Stimulated activated CD4-positive, alpha-beta T cell treated with anti-CD3 and anti-CD28 coated beads, Interleukin-4, amount 100 ng/mL, for 48 hours (primary cell): ENCODE measurements at places on chromosomes 12 and 14.

DNA sequence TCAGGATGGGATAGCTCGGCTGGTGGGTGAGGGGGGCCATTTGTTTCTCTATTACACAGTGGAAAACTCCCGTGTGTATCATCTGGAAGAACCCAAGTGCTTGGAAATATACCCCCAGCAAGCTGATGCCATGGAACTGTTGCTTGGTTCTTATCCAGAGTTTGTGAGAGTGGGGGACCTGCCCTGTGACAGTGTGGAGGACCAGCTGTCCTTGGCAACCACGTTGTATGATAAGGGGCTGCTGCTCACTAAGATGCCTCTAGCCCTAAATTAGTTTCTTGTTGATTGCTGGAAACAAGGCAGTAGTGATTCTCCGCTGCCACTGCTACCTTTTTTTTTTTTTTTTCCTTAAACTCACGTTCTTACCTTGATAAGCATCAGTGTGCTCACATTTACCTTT, 1.9 kb downstream of the RIOX1 start:
- no peak for DNase-seq

DNA sequence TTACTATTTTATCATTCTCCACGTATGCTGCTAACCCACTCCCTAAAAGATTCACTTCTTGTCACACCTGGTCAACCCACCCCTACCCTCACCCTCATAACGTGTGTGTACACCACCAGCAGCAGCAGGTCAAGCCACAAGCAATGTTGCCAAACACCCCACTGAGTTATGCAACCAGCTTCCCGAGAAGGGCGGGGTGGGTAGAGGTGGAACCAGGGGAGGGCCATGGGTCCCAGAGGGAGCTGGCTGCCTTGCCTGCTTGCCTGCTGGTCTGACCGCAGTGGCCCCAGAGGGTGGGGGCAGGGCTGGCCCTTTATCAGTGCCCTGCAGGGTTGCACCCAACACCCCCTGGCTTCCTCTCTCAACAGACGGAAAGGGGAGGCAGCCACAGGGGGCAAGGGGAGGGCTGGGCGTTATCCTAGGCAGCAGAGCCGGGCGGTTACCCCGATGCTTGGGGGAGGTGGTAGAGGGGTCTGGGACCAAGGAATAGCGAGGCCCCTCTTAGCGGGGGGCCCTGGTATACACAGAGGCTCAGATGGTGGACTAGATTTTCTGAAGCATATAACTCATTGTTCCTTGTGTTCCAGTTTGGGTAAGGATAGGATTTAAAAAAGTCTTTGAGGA, 3.5 kb upstream of the NFE2 start:
- no peak for DNase-seq

DNA sequence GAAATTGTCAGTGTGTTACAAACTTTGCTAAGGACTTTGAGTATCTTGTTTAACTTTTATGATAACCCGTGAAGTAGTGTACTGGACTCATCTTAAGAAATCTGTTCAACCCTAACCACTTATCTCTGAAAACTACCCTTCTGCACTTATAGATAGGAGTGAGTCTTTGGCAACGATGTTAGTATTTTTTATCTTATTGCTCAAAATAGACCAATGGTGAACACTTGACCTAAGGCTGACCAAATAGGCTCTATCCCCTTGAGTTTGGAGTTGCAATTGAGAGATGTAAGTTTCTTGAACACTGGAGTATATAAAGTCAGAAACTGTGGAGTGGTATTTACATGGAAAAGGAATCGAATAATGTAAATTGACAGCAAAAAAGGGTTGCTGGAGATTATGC, 786.1 kb downstream of the TMTC2 start:
- DNase-seq: no peak

DNA sequence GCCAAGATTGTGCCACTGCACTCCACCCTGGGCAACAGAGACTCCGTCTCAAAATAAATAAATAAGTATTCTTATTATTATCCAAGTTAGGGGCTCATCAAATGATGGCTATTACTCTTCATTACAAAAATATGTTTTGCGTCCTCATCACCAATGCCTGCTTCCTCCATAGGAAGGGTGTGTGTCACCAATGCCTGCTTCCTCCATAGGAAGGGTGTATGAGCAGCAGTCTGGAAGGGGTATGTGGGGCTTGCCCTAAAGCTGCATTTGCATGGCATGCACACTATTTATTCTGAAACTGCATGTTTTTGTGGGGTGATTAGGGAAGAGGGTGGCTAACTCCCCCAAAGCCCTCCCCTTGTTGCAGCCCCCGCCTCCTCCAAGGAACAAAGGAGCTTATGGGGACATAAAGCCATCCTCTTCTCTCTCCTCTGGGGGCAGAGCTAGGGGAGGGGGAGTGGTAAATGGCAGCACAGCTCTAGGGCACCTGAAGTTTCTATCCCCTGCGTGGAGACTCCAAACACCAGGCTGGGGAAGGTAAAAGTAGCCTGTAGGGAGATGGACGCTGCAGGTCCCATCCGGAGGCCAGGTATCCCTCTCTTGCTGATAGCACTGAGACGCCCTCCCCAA, 1.3 kb downstream of the CAMKK2 start:
- peak; percentile 3 for DNase-seq

DNA sequence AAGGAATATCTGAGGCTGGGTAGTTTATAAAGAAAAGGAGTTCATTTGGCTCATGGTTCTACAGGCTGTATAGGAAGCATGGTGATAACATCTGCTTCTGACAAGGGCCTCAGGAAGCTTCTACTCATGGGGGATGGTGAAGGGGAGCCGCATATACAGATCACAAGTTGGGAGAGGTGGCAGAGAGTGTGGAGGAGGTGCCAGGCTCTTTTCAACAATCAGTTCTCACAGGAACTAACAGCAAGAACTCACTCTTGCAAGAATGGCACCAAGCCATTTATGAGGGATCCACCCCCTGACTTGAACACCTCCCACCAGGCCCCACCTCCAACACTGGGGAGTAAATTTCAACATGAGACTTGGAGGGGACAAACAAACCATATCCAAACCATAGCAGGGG, 3.5 kb upstream of the TSPAN11 start:
- no peak for DNase-seq

- no peak for DNase-seq
Observed at GRCh38 chr12:80200414-80200813, 101.1 kb downstream of the OTOGL start.

- DNase-seq: no peak
Observed at GRCh38 chr14:24232645-24233537, at the start of gene GMPR2. TSS of gene GMPR2 (plus strand) at chr14:24232929. CDS start at chr14:24233254, 325 bp downstream.

GRCh38 chr12:25401547-25402345, 151.0 kb upstream of the KRAS start:
- no peak for DNase-seq

GRCh38 chr12:58459191-58459590, 461.1 kb downstream of the LRIG3 start:
- no peak for DNase-seq

- peak; percentile 79 for DNase-seq
Observed at GRCh38 chr14:54488646-54489317, at the start of gene GMFB. TSS of gene GMFB (minus strand) at chr14:54488980. CDS start at chr14:54488927, 53 bp downstream.

DNA sequence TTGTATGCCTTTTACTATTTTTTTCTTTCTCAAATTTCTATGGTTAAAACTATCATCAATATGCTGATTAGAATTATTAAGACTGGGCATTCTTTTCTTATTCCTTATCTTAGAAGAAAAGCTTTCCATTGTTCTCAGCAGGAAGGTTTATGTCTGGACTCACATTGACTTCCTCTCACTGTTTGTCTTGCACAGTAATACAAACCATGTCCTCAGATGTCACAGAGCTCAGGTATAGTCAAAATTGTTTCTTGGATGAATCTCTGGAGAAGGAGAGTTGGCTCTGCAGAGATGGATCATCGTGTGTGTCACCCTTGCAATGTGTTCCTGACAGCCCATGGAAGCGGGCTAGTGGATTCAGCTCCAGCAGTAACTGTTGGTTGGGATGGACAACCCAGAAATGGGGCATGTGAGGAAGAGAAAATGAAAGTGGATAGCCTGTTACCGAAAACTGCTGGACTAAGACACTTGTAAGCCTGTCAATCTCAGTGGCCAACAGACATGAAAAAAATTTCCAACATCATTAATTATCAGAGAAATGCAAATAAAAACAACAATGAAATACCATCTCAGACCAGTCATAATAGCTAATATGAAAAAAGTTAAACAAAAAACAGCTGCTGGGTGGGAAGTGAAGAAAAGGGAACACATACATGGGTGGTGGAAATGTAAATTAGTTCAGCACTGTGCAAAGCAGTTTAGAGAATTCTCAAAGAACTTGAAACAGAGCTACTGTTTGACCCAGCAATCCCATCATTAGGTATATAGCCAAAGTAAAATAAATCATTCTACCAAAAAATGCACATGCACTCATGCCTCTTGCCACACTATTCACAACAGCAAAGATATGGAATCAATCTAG, 967.8 kb downstream of the TMEM121 start:
- no peak for DNase-seq

DNA sequence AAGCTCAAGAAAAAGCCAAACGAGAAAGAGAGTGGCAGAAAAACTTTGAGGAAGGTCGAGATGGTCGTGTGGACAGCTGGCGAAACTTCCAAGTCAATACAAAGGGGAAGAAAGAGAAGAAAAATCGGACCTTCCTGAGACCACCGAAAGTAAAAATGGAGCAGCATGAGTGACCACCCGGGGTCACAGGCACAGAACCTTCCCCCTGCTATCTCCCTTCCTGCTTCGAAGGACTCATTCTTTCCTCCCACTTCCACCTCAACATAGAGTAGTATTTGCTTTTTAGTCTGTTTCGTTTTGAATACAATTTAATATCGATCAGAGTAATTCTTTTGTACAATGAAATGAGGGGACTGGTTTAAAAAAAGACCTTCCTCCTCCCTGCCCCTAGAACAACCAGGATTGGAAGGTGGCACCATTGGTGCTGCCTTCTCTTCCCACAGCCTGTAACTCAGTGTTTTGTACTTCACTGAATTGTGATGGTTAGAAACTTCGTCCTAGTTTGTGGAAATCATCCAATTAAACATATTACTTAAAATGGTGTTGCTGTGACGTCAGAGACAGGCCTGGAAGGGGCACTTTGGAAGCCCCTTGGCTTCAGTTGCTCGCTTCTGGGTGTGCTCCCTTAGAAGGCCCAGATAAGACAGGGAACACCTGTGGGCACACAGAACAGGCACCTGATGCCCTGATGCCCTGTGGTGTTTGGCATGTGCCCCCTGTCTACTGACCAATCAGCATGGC, 26.1 kb upstream of the NFKBIA start:
- no peak for DNase-seq

DNA sequence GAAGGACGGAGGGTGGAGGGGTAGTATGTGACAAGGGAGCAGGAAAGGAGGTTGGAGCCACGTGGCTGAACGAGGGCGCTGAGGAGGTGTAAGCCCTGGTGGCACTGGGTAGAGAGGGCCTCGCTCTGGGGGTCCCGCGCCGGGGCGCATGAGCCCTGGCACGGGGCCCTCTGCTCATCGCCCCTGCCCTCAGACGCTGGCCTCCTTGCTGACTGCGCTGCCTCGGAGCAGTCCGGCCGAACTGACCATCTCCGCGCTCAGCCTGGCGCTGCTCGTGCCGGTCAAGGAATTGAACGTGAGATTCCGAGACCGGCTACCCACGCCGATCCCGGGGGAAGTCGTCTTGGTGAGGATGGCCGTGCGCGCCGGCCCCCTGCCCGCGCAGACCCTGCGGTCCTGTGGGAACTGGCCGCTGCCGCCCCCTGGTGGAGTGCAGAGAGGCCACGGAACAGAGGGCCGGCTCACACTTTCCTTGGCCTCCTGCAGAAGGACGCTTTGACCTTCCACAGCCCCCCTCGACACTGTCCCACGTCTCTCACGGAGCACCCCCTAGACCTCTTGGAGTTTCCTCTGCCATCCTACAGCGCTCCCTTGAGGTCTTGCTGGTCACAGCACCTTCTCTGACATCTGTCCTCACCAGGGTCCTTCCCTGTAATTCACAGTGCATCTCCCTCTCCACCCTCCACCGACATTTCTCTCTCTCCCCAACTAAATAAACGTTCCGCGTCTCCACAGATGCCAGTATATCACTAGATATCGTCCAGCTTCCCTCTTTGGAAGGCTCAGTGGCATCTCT, 10.5 kb downstream of the ARHGEF25 start:
- DNase-seq: peak; percentile 58

DNA sequence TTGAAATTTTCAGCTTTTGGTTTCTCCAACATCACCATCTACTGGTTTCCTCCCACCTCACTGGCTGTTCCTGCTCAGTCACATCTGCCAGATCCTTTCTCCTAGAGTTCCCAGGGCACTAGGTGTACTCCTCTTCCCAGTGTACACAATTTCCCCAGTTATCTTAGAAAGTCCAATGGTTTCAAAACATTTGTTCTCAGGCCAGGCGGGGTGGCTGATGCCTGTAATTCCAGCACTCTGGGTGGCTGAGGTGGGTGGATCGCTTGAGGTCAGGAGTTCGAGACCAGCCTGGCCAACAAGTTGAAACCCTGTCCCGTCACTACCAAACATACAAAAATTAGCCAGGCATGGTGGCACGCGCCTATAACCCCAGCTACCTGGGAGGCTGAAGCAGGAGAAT, 60.7 kb downstream of the SPPL3 start:
- no peak for DNase-seq

DNA sequence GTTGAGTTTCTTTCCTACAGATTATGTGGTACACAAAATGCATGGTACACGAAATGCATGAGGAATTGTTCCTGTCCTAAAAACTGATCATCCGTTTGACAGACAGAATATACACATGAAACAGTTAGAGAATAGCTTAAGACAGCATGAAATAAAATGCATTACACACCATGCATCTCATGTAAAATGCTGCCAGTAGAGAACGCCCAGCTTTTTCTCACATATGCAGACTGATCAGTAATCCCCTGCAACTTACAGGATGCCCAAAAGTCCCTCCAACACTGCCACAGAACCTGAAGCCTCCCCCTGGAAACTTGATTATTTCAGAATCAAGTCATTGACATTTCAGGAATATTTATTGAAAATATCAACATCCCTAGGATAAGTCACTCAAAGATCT, 24.0 kb downstream of the IFNG start:
- DNase-seq: no peak

DNA sequence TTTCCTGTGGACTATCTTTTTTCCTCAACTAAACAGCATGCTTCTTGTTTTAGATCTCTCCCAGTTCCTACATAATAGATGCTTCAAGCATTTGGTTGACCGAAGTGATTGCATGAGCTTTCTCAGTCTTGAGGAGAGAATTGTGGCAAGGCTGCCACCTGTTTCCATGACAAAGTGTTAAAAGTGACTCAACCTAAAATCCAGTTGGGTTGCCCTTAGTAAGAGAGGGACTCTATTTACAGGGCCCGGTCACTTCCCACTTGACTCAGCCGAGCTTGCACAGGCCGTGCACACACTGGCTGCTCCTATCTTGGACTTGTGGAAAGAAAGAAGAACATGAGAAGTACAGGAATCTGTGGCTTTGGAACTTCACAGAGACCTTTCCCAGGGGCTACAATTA, 2.1 kb upstream of the B4GALNT3 start:
- no peak for DNase-seq
